ENCODE measurements at places on chromosomes 13 and 19. TPM values are rescaled to one million over a fixed set of nuclear protein-coding genes. Genes with fewer than 3 reads are reported as not detected.

- peak; percentile 99 for DNase-seq
- peaks cover 22% of the 10 kb centered on the region for H3K36me3 ChIP-seq
- peak overlapping the region; percentile 96 for H3K27ac ChIP-seq
- H3K4me3 ChIP-seq = peak overlapping the region; percentile 86
Observed at GRCh38 chr19:10416380-10417257, 3.7 kb upstream of the PDE4A start.

GRCh38 chr19:30420881-30421280 lies 48.7 kb downstream of the ZNF536 start:
- no peaks in the 10 kb centered on the region for H3K36me3 ChIP-seq
- no peaks in the 10 kb centered on the region for H3K4me1 ChIP-seq
- no peak for DNase-seq
- H3K4me3 ChIP-seq = no peak overlapping the region
- no peak overlapping the region for H3K27ac ChIP-seq
- peaks cover 1% of the 10 kb centered on the region for H3K27me3 ChIP-seq

DNA sequence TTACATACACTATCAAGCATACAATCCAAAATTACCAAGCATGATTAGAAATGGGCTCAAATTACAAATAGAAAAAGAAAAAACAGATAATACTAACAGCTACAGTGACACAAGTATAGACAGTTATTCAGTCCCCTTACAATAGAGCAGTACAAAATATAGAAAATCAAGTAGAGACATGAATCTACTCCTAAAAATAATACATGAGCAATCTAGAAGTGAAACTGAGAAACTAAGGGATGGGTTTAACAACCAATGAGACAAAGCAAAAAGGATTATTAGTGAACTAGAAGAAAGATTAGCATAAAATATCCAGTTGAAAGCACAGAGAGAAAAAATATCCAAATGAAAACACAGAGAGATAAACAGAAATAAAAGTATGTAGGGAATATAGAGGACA lies 426.7 kb downstream of the TBC1D4 start:
- no peak overlapping the region for H3K4me3 ChIP-seq
- no peaks in the 10 kb centered on the region for H3K27me3 ChIP-seq
- no peak overlapping the region for H3K27ac ChIP-seq
- H3K4me1 ChIP-seq = no peaks in the 10 kb centered on the region
- no peak for DNase-seq
- H3K36me3 ChIP-seq = no peaks in the 10 kb centered on the region

GRCh38 chr13:29977476-29978120 lies 127.2 kb upstream of the UBL3 start:
- peaks cover 5% of the 10 kb centered on the region for H3K27me3 ChIP-seq
- H3K27ac ChIP-seq = no peak overlapping the region
- no peak overlapping the region for H3K4me3 ChIP-seq
- H3K36me3 ChIP-seq = no peaks in the 10 kb centered on the region
- no peak for DNase-seq

DNA sequence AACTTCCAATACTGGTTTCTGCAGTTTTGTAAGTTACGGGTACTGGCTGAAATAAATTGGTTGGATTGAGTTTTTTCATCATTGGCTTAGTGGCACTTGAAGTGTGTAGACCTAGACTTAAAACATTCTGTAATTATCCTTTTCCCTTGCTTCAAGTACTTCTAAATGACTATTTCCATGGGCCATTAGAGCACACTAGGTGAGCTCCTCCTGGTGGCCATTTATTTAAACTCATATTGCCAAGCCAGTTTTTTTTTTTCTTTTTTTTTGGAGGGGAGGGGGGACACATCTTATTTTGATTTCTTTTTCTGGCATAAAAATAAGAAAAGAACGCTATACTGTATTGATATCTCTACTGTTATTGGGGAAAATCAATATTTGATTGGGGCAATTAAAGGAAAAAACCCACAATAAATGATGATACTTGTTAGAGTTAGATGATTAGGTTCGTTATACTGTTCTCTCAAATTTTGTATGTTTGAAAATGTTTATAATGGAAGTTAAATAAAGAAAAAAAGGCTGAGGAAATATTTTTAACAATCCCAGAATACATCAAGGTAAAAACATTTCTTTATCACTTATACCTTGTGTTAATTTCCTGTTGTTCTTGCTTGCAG lies 82.9 kb downstream of the PDS5B start:
- peaks cover 25% of the 10 kb centered on the region for H3K36me3 ChIP-seq
- peak; percentile 69 for DNase-seq
- H3K27me3 ChIP-seq = no peaks in the 10 kb centered on the region
- H3K27ac ChIP-seq = no peak overlapping the region
- peaks cover 4% of the 10 kb centered on the region for H3K4me1 ChIP-seq
- no peak overlapping the region for H3K4me3 ChIP-seq

- no peaks in the 10 kb centered on the region for H3K27me3 ChIP-seq
- no peak overlapping the region for H3K27ac ChIP-seq
- no peaks in the 10 kb centered on the region for H3K4me1 ChIP-seq
Observed at GRCh38 chr19:56177564-56178243, 1.9 kb downstream of the GALP start.

DNA sequence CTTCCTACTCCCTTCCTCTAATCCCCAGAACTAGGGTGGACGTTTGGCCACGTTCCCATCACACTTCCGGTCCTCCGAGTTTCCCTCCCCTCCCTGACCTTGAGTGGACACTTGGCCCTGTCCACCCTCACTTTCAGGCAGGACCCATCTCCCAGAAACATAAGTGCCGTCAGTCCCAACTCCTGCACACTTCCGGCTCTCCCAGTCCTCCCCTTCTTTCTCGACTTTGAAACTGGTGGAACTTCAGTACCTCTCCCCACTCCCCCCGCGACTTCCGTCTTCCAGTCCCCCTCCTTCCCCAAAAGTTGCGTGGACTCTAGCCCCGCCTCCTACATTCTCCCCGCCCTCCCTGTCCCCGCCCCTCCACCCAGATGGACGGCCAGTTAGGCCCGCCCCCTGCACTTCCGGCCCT lies 278 bp upstream of the ZNF274 start:
- peak overlapping the region; percentile 97 for H3K4me3 ChIP-seq
- peaks cover 54% of the 10 kb centered on the region for H3K36me3 ChIP-seq
- peaks cover 13% of the 10 kb centered on the region for H3K4me1 ChIP-seq

DNA sequence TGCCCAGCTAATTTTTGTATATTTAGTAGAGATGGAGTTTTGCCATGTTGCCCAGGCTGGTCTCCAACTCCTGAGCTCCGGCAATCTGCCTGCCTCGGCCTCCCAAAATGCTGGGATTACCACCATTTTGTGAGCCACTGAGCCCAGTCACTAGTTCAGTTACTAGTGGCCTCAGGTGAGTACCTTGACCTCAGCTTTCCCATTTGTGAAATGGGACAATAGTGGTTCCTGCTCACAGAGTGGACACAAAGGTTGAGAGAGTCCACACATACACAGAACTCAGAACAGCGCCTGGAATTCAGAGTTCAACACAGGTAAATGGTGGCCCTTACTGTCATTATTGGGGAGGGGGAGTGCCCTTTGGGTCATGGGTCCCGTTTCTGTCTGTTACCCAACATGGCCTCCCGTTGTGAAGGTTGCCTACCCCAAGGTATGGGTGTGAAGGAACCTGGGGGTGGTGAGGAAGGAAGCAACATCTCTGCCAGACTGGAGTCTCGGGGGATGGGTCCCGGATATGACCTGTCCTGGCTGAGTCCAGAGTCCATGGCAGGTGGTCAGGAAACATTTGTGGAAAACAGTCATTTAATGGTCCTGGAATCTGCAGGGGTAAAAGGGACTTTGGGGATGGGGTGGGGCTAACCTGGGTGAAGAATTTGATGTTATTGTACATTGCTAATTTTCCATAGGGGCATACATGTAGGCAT lies 11.7 kb upstream of the IRGC start:
- peaks cover 8% of the 10 kb centered on the region for H3K27me3 ChIP-seq
- DNase-seq = no peak
- peaks cover 3% of the 10 kb centered on the region for H3K36me3 ChIP-seq
- peaks cover 20% of the 10 kb centered on the region for H3K4me1 ChIP-seq
- no peak overlapping the region for H3K4me3 ChIP-seq

GRCh38 chr19:3821857-3822364 lies 35.7 kb upstream of the MATK start:
- H3K4me3 ChIP-seq = peak overlapping the region; percentile 28
- H3K36me3 ChIP-seq = no peaks in the 10 kb centered on the region
- peaks cover 17% of the 10 kb centered on the region for H3K4me1 ChIP-seq
- peaks cover 1% of the 10 kb centered on the region for H3K27me3 ChIP-seq

GRCh38 chr19:29565171-29565570 lies 39.4 kb downstream of the VSTM2B start:
- H3K4me3 ChIP-seq = no peak overlapping the region
- H3K4me1 ChIP-seq = peaks cover 11% of the 10 kb centered on the region
- H3K36me3 ChIP-seq = no peaks in the 10 kb centered on the region
- H3K27ac ChIP-seq = no peak overlapping the region

- no peaks in the 10 kb centered on the region for H3K36me3 ChIP-seq
- peaks cover 23% of the 10 kb centered on the region for H3K27me3 ChIP-seq
- DNase-seq = no peak
- no peak overlapping the region for H3K4me3 ChIP-seq
Observed at GRCh38 chr13:45878966-45879365, 27.4 kb upstream of the SIAH3 start.

- H3K27ac ChIP-seq = no peak overlapping the region
- H3K36me3 ChIP-seq = peaks cover 14% of the 10 kb centered on the region
- no peak overlapping the region for H3K4me3 ChIP-seq
- H3K4me1 ChIP-seq = peaks cover 4% of the 10 kb centered on the region
- no peak for DNase-seq
- no peaks in the 10 kb centered on the region for H3K27me3 ChIP-seq
Observed at GRCh38 chr19:5016268-5016667, 47.4 kb downstream of the KDM4B start.

- H3K4me1 ChIP-seq = peaks cover 7% of the 10 kb centered on the region
- H3K4me3 ChIP-seq = no peak overlapping the region
- H3K27me3 ChIP-seq = peaks cover 34% of the 10 kb centered on the region
- H3K27ac ChIP-seq = no peak overlapping the region
Observed at GRCh38 chr13:113763961-113764792, 5.2 kb downstream of the TMEM255B start.

- peaks cover 14% of the 10 kb centered on the region for H3K27me3 ChIP-seq
- DNase-seq = no peak
- H3K4me1 ChIP-seq = peaks cover 9% of the 10 kb centered on the region
- H3K4me3 ChIP-seq = no peak overlapping the region
- no peaks in the 10 kb centered on the region for H3K36me3 ChIP-seq
Observed at GRCh38 chr19:11387162-11388034, 3.3 kb upstream of the EPOR start.

- H3K4me3 ChIP-seq = no peak overlapping the region
- H3K4me1 ChIP-seq = peaks cover 3% of the 10 kb centered on the region
- peak; percentile 65 for DNase-seq
- peaks cover 30% of the 10 kb centered on the region for H3K27me3 ChIP-seq
- H3K27ac ChIP-seq = no peak overlapping the region
Observed at GRCh38 chr13:102724923-102725322, 30.1 kb upstream of the METTL21C start.

GRCh38 chr13:72637561-72637960 lies 89.9 kb downstream of the MZT1 start:
- no peak overlapping the region for H3K27ac ChIP-seq
- H3K4me3 ChIP-seq = no peak overlapping the region
- H3K4me1 ChIP-seq = no peaks in the 10 kb centered on the region

DNA sequence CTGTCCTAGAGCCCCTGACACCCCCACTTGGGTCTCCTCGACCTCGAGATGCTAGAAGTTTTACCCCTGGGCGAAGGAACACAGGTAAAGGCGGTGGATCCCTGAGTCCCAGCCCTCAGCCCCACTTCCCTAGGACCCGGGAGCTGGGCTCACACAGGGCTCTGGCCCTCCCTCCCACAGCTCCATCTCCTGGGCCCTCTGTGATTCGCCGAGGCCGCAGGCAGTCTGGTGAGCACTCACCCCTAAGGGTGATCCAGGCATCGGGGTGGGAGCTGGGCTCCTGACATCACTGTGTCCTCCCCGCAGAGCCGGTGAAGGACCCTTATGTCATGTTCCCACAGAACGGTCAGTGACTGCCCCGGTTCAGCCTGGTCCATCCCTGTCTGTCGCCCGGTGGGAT lies 8.3 kb downstream of the PLEKHG2 start:
- H3K36me3 ChIP-seq = peaks cover 30% of the 10 kb centered on the region
- DNase-seq = no peak
- no peaks in the 10 kb centered on the region for H3K4me1 ChIP-seq
- no peak overlapping the region for H3K27ac ChIP-seq
- no peak overlapping the region for H3K4me3 ChIP-seq
- no peaks in the 10 kb centered on the region for H3K27me3 ChIP-seq

ATP8A2 gene
- total RNA-seq = 0.38 TPM

C19orf33 gene
- total RNA-seq = not detected

LPAR6 gene
- 3.9 TPM for total RNA-seq

GNG7 gene
- total RNA-seq = 0.07 TPM

AZU1 gene
- not detected for total RNA-seq

DNAAF3 gene
- not detected for total RNA-seq

ANO8 gene
- total RNA-seq = 6.6 TPM

ZNF382 gene
- 13.2 TPM for total RNA-seq

MCEMP1 gene
- total RNA-seq = not detected

All from activated CD4-positive, alpha-beta T cell treated with anti-CD3 and anti-CD28 coated beads, Interleukin-2, amount 10 ng/mL, durations not matched to agents 24 days and 14 days (primary cell).